ENCODE measurements at places on chromosomes 7 and 10.
A peak's percentile ranks its signal among the peaks of the same experiment; 100 is the strongest.

DNA sequence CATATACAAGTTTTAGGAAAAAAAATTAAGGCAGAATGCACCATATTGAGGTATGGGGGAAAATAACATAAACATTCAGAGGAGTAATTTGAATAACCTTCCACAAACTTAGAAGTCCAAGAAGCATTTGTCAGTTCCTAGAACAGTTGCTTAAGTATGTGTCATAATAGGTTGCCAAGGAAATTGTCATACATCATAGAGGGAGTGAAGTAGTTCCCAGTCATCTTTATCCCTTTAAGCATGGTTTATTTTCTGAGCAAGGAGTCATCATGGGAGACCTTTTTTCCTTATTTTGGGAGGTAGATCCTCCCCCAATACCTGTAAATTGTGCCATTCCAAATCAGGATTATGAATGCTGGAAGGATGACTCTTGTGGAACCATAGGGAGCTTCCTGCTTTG is at the start of gene SSMEM1:
Gene SSMEM1 (plus strand): TSS at position 219 of the 400 bp plus-strand sequence. CDS start 51 bp downstream, at position 270.
- no peak for DNase-seq

GRCh38 chr7:103148994-103149807 is at the start of gene NAPEPLD:
NAPEPLD (minus strand) TSS chr7:103149099; CDS start chr7:103128776, 20,323 bp downstream.
- DNase-seq, result peak; percentile 92

DNA sequence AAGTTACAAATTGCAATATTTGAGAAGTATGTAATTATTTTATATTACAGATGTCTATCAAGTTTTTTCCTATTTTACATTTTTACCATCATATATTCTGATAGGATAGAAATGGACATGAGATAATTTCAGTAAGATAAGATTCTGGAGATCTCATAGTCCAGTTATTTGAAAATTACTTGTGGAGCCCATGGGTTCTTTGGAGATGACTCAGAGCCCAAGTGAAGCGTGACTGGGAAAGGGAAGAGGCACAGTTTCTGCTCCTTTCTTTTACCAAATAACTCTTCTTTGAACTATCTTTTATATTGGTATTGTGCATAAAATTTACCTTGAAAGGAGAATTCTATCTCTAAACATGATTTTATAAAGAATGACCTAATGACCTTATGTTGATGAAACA is 2.4 kb downstream of the CD36 start:
- no peak for DNase-seq

GRCh38 chr7:114354306-114354705 is 60.3 kb upstream of the FOXP2 start:
- DNase-seq, result no peak

GRCh38 chr10:13500201-13500600 is 28.6 kb downstream of the BEND7 start:
- no peak for DNase-seq

DNA sequence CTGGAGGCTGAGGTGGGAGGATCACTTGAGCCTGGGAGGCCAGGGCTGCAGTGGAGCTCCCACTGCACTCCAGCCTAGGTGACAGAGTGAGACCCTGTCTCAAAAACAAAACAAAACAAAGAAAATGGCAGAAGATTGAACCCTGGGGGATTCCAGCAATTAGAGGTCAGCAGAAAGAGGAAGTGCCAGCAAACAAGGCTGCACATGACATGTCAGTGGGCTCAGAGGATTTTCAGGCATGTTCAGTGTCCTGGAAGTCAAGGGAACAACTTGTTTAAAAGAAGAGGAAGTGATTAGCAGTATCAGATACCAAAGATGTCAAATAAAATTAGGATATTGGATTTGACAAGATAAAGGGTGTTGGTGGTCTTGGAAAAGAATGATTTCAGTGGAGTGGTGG is 32.3 kb downstream of the RAB18 start:
- no peak for DNase-seq

- DNase-seq, result no peak
Measured at GRCh38 chr7:153641199-153641598, 411.0 kb upstream of the DPP6 start.

DNA sequence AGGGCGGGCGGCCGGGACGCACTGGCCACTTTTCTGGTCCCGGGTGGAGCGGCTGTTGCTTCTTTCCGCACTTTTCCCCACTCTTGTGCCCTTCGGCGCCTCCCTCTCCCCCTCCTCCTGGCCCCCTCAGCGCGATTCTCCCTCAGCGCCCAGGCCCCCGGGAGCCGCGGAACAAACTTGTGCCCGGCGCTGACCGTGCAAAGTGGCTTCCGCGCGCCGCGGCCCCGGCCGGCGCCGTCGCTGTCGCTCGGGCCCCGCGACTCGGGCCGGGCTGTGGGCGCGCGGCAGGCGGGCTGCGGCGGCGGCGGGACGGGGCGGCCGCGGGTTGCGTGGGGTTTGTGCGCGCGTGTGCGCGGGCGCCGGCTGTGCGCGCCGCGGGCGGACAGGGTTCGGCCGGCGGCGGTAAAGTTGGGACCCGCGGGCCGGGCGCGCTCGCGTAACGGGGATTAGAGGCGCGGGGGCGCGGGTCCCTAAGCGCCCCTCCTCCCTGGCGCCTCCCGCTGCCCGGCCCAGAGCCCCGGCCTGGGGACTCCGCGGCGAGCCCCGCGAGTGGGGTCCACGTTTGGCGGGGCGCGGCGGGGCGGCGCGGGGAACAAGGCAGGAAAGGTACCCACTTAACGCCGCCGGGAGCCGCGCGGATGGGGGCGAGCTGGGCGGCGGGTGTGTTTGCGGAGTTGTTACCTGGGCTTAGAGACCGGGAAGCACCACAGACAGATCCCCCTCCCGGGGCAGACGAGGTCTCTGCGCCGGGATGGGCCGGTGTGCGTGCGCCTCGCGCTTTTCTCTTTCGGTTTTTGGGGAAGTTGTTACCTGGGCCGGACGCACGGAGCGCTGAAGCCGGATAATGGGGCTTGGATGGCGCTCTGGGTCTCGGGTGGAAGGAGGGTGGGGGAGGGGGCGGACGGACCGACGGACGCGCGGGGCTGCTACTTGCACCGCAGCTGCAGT is 860 bp downstream of the ZEB1 start:
- peak; percentile 82 for DNase-seq

DNA sequence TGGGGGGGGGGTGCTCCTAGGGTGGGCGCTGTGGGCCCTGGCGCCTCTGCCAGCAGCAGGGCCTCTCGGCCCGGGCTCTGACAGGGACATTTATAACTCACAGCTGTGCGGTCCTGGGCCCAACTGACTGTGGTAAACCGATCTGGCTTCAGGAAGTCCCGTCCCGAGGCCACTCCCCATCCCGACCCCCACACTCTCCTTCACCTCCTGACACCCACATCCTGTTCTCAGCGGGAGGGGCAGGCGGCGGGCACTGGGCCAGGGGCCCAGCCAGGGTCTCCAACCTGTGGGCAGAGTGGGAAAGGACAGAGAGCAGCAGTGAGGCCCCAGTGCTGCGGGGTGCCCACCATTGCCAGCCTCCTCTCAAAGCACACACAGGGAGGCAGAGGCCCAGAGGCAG is 69.1 kb downstream of the ZMIZ1 start:
- DNase-seq, result peak; percentile 77

DNA sequence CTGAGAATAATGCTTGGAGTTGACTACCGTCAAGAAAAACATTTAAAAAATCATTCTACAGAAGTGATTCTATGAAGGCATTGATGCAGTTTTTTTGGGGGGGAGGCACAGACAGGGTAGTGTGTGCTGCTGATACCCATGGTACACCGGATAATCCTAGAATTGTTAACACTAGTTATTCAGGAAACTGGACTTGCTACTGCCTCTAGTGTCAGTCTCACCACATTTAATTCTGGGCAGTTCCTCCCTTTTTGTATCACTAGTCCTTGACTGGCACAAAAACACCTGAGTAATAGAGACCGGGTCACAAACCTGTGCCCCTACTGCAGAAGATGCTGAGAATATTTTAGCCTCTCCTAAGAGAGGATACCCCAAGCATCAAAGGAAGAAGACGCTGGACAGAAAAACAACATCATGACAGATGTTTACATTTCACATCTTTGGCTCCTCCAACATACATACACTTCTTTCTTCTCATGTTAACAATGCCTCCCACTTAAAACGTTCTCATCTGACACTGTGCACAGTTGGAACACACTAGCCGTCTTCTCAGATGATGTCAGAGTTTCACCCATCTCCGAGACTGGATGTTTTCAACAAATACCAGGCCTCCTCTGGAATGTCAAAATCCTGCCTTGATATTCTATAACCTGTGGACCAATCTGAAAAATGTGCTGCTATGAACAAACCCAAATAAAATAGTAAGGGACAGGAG is 13.1 kb upstream of the TCAF1 start:
- DNase-seq, result no peak

DNA sequence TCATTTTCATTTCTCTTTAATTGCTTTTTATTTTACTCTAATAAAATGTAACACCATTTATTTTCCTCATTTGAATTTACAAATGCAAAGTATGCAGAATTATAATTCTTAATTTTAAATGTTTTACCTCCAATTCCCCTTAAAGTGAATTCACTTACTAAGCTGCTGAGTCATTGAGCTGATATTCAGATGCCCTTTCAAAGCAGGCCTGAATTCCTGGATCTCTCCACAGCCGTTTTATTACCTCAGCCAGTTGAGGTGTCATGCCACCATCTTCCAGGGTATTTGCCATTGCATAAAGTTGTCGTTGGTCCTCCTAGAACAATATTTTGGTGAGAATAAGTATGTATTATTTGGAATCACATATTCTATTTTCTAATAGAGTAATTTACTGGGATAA is 33.2 kb downstream of the GNAT3 start:
- DNase-seq, result no peak

DNA sequence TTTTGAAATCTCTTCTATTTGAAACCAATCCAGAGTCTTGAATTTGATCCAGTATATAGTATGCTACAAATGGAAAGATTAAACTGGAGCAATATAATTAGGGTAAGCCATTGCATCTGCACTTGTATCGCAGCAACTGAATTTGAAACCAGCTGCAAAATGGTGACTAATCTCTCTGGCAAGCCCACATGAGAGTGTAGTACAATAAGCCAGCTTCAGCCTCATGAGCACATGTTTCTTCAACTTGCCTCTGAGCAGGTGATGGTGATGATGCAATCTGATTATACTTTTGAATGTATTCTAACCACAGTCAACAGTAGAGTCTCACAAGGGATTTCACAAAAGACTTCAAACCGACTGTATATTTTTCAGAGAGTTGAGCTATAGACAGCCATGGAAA is 829 bp upstream of the RPA3 start:
- DNase-seq, result no peak

GRCh38 chr10:86020134-86020533 is 346.5 kb downstream of the GRID1 start:
- DNase-seq, result no peak

DNA sequence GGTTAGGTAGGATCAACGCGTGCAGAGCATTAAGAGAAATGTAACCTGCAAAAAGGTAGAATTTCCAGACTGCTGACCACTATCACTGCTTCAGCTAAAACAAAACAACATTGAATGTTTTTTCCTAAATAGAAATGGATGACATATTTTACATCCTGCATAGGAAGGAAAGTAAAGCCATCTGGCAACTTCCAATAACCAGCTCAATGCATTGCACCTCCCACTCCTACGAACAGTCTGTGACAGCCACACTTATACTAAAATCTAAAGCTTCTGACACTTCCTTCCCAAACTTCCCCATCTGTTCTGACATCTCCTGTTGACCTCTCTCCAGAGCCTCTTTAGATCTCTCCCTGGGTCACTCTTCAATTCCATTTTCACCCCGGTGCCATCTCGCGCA is 47.1 kb downstream of the NRCAM start:
- no peak for DNase-seq

DNA sequence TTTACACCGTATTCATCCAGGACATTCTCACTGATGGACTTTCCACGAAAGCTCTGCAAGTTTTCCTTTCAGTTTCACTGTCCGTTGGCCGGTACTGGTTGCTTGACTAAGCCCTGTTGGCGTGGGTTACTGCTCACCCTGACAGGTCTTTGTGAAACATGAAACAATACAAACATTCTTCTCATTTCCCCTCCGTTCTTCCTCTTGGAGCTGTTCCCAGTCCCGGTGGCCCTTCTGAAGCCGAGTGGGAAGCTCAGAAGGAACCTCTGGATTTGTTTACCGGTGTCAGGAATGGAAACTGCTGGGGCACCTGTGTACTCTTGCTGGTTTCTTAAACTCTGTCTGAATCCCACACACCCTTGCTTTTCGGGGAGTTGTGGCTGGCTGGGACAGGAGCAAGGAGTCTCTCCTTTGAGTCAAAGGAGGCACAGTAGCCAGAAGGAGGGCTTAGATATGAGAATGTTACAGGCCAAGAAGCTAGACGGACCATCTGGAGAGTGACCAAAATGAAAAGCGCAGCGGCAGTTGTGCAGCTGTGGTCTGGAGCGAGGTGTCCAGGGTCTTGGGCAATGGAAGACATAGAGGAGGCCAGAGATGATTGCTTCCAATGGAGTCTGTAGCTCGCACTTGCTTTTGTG is 45.7 kb downstream of the LYZL2 start:
- DNase-seq, result no peak

DNA sequence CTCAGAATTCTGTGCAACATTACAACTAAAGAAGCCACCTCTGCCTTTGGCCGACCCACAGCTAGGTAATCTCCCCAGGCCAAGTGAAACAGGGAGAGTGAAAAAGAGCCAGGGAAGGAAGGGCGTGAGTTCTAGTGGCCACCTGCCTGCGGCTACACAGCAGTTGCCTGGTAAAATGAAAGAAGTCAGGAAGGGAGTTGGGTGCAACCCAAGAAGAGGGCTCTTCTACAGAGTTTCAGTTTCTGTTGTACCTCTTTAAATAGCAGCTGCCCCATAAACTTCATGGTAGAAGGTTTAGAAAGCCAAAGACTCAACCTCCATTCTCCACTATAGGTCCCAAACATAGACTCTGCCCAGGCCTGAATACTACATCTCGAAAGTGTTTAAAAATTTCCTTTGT is 76.2 kb upstream of the TMEM168 start:
- no peak for DNase-seq

GRCh38 chr7:151742713-151743480 is 134.0 kb downstream of the PRKAG2 start:
- no peak for DNase-seq

DNA sequence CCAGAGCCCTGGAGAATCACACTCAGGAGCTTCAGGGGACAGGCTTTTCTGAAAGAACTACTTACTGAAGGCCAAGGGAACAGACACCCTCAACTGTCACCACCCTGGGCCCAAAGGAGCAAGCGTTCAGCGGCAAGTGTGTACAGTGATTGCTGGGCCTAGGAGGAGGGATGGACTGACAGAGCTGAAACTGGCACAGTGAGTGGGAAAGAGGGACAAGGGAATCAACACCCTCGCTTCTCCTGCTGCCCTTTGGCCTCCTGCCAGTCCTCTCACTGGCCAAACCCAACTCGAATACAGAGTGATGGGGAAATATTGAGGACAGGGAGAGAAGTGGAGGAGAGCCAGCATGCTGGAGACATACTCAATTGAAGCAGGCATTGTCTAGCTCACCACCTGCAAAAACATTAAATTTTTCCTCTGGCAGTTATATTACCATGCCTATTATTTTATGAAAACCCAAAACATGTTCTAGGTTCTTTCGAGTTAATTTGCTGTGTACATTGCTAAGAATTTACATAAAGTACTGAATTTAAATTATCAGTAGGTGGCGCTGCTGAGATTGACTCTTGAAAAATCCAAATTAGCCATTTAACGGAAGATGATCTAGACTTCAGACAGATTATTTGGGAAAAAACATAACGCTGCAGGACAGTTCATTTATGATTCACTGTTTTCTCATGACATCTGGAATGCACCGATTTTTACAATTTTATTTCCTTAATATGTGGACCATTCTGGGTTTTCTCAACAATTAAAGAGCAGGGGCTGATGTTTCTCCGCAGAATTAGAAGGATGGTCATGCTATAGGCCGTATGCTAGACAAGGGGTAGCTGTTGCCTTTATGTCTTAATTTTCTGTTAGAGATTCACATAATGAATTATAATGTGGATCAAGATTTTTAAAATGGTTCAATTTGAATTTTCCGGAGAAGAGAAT is 14.7 kb upstream of the TMEM236 start:
- no peak for DNase-seq

- no peak for DNase-seq
Measured at GRCh38 chr7:45145881-45146280, 11.7 kb upstream of the RAMP3 start.
